ENCODE measurements at places on chromosomes 2 and 18.

- DNase-seq = no peak
Observed at GRCh38 chr2:145043399-145043834, 523.5 kb upstream of the ZEB2 start.

- DNase-seq = peak; percentile 49
Observed at GRCh38 chr2:161905389-161906046, 168.5 kb downstream of the DPP4 start.

- no peak for DNase-seq
Observed at GRCh38 chr2:163364736-163365135, 371.1 kb downstream of the FIGN start.

GRCh38 chr2:133480707-133481429 is 87.4 kb downstream of the NCKAP5 start:
- no peak for DNase-seq

DNA sequence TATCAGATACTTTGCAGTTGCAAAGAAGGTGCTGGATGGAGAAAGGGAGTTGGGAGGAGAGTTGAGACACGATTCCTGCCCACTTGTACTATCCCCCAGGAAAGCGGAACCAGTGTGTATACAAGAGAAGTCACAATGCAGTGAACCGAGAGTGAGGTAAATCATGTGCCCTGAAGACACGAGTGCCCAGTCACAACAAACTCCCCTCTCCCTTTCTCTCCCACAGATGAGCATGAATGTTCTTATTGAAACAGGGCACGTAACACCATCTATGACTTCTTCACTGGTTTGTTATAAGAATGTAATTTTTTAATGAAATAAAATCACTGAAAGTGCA is 155.7 kb downstream of the IRS1 start:
- no peak for DNase-seq

- DNase-seq = no peak
Observed at GRCh38 chr2:174001107-174001506, 35.9 kb upstream of the SP3 start.

- no peak for DNase-seq
Observed at GRCh38 chr18:73552171-73552570, 595.5 kb downstream of the FBXO15 start.

Data from T-helper 2 cell (primary cell).